ENCODE measurements at places on chromosomes 2 and 18.
A peak's percentile ranks its signal among the peaks of the same experiment; 100 is the strongest.

GRCh38 chr2:42364658-42365057 is 3.6 kb upstream of the COX7A2L start:
- no peak for DNase-seq

DNA sequence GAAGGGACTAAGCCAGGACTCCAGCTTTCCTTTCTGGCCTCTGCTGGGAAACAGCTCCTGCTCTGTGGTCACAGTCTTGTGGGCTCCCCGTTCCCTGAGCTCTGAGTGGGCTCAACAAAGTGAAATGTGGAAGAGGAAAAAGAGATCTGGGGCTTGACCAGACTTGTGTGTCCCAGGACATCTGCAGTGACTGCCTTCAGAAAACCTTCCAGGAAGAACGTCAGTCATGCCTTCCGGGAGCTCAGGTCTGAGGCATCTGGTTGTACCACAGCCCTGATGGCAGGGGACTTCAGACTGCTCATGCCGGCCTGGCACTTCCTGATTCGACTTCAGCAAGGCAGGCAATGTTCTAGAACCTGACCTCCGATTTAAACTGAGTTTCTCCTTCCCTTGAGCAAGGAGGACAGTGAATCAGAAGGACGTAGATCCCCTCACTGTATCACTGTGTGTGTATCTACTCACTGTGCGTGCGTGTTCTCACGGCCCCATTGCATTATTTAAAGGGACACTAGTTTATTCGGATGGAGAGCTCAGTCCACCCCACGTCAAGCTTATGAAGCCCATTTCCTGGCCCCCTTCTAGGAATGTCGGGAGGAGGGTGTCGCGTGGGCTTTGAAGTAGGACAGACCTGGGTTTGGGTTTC is 548 bp upstream of the FBLN7 start:
- DNase-seq, result no peak

DNA sequence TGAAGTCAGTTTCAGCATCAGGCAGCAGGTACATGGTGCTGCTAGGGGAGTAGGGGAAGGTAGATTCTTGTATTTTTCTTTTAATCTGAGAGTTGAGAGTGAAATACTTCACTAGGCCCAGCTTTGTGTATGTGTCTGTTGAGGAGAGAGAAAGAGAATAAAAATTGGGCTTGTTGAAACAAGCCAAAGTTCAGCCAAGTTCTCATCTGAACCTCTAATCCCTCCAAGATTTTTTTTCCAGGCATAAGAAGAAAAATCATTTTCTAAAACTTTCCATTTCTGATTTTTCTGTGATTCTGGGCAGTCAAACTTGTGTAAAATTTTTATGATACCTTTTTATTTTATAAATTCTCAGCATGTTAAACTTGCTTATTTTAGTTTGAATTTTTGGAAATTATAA is 55.6 kb downstream of the PTPRM start:
- DNase-seq, result no peak

- no peak for DNase-seq
Measured at GRCh38 chr2:45011121-45011520, 1.9 kb upstream of the SIX2 start.

GRCh38 chr2:42937171-42937875 is 144.9 kb upstream of the HAAO start:
- DNase-seq, result no peak

GRCh38 chr2:168207851-168208250 is 39.5 kb downstream of the STK39 start:
- DNase-seq, result no peak

DNA sequence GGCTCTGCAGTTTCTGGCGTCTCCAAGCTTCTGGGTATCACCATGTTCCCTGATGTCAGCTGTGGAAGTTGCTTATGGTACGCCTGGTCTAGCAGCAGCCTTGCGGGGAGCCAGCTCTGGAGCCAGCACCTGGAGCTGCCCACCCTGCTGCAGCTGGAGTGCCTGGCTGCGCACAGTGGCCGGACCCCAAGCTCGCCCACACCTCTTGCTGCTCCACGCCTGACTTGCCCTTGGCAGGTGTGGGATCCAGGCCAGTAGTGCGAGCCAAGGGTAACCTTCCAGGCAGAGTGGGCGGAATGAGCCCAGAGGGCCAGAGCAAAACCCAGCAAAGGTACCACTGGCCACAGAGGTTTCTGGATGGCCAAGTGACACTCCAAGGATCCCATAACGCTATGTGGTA is 13.2 kb upstream of the EML6 start:
- DNase-seq, result no peak

DNA sequence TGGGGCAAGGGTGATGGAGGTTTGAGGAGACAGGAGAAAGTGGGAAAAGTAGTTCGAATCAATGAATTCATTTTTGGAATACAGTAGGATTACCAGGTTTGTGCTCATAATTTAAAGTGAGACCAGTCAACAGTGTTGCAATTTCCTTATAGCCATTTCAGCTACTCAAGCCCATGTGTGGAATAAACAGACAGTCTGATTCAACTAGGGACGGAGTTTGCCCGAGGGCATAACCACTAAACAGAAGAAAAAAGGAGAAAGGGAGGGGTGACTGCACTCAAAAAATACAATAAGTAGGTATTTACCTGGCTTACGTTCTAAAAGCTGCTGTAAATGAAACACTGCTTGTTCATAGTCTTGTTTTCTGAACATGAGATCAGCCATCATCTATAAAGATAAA is 55.2 kb downstream of the TTC21B start:
- no peak for DNase-seq

DNA sequence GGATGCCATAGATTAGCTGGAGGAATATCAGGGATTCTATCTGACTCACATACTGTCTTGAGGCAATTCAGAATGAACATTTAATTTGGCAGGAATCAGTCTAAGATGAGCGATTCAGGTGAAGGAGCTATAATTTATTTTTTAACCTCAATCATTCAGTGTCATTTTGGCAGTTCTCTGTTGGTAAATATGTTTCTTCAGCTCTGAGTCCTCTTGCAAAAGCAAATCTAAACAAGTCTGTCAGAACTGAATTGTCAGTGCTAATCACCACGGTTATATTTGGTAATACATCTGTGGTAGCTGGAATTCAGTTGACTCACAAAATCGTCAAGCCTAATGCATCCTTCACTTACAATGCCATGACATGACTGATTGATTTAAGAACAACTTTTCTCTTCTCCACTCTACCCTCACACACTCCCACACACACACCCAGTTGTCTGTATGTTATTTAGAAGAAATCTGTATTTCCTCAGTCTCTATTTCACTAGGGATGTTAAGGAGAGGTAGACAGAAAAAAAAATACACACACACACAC is 516.6 kb upstream of the NXPH2 start:
- no peak for DNase-seq

DNA sequence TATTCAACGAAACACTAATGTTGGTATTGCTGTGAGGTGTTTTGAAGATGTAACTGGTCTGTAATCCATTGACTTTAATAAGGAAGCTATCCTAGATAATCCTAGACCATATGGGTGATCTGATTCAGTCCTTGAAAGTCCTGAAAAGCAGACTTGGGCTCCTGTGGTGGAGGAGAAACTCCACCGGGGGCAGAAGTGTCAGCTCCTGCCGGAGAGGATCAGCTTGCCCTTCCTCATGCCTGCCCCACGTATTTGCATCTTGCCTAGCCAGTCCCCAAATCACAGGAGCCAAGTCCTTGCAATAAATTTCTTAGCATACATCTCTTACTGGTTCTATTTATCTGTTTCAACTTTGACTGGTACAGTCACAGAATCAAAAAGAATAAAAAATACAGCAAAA is 144.2 kb upstream of the DLGAP1 start:
- no peak for DNase-seq

DNA sequence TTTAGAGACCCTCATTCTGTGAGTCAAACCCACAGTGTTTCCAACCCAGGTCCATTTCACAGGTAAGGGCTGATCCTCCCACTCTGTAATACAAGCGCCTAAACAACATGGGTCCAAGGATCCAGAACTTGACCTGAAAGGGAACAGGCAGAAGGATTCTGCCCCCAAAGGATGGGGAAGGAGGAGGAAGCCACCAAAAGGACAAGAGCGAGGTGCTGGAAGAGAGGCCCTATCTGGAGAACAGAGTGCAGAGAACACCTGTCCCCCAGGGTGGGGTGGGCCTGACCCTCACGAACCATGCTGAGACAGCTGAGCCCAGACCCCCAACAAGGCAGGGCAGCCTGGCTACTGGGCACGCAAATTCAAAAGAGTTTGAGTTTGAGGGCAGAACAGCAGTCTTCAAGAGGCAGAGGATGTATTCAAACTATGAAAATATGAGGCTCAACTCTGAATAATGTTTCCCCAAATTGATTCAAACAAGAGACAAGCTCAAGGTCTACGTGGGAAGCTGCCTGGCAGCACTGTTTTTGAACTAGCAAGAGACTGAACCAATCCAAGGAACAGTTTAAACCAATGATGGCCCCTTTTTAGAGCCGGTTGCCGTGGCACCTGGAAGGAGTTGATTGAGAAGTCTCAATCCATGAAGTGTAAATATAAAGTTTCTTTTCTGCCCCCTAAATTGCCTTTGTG is 212.7 kb downstream of the ALPK2 start:
- no peak for DNase-seq

DNA sequence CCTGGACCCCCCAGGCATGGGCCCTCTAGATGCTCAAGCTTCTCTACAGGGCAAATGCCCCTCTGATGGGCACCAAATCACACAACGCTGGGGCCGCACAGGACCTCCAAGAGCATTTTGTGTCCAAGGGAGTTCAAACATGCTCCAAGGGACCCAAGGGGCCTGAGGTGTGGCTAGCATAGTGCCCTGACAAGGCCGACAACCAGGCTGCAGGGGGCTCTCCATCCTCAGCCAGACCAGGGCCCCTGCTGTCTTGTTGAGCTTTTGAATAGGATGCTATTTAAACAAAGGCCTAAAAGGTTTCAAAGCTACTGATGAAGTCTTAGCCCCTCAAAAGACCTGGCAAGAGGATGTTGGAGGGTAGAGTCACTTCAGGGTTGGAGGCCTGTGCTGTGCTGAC is 33.1 kb downstream of the EN1 start:
- no peak for DNase-seq

DNA sequence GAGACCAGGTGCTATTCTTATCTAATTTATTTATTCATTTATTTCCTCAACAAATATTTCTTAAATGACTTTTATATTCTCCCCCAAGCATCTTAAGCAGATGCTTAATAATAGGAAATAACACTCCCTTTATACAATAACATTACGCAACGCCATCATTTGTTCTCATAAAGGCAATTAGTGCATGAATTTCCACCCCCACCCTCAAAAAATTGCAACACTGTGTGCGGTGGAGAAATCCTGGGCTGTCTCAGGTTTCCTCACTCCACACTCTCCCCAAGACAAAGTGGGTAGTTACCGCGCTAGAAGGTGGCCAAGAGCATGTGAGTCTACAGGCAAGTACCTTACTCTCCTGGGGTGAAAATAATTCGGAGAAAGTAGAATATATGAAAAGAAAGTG is 37.0 kb upstream of the CTDP1 start:
- DNase-seq, result no peak

DNA sequence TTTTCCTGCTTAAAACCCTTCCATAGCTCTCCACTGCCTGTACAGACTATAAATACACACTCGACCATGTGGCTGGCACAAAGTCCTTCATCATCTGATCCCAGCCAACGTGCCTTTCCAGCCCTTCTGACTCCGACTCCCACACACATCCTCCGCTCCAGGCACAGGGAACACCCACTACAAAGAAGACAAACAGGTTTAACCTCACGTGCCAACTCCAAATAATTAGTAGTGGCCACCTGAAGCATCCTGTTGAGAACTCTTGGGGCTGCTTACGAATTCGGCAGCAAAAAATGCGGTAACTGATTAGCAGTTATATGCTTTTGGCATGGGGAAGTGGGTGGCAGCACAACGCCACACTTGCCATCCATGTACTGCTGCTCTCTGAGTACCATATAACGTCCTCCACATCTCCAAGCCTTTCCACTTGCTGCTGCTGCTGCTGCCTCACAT is 12.1 kb downstream of the SPIRE1 start:
- no peak for DNase-seq

GRCh38 chr2:165675551-165675968 is 118.5 kb downstream of the GALNT3 start:
- peak; percentile 12 for DNase-seq

- no peak for DNase-seq
Measured at GRCh38 chr2:67566958-67567635, 170.0 kb downstream of the ETAA1 start.

DNA sequence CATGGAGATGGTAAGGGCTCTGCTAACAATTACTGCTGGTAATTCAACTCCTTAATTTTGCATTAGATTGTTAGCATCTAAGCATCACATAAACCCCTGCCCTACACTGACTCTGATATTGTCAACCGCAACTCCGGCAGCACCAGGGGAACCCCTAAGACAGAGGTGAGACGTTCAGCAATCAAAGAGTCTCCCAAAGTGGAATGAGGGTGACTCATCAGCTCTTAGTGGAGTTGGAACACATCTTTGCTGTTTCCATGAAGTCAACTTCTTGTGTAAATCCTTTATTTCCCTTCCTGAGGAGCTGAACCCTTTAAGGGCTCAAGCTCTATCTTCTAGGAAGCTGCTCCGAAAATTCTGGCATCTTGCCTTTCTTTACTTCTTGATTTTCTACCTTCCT is 52.1 kb downstream of the ABCG8 start:
- DNase-seq, result no peak

GRCh38 chr2:158975271-158975921 is 7.0 kb downstream of the TANC1 start:
- DNase-seq, result no peak

DNA sequence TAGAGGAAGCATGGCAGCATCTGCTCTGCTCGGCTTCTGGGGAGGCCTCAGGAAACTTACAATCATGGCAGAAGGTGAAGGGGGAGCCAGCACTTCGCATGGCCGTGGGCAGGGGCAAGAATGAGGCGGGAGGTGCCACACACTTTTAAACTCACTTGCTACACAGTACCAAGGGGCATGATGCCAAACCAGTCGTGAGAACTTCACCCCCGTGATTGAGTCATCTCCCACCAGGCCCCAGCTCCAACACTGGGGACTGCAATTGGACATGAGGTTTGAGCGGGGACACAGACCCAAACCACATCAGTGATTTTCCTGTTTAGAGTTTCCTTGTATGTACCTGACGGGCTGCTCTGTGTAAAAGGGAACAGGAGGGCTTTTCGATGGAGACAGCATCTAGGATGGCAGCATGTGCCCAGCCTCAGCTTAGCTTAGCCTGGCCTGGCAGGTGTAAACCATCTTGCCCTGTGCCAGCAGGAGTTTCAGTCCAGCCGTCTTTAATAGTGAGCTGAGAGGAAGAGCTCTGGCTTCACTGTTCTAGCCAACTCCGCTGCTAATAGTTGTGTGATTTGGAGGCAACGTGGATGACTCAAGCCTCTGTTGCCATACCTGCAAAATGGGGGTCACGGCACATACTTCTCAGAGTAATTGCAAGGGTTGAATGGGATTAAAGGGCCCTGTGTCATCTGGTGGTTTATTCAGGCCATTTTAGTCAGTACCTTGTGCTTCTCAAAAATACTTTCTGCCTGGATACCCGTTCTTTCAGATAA is 101.8 kb downstream of the ASAP2 start:
- DNase-seq, result no peak

GRCh38 chr2:96143848-96144480 is 1.3 kb downstream of the DUSP2 start:
- DNase-seq, result no peak

DNA sequence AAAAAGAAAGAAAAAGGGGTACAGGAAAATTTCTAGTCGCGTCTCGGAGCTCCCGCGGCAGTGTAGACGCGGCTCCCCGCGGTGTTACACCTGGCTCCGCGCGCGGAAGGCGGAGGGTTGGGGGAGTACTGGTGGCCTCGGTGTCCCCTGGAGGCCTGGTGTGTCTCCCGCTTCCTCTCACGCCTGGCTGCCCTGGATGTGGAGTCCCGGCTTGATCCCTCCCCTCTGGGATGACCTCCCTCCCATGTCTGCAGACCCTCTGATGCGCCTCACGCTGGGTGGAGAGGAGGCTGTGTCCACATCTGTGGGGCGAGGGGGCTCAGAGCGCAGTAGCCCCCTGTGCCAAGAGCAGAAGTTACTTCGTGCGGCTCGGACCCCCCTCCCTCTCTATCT is 1.2 kb downstream of the KIF5C start:
- DNase-seq, result no peak

All from NCI-H1436 (cell line).